ENCODE measurements at places on chromosomes 16 and 17. TPM values are rescaled to one million over a fixed set of nuclear protein-coding genes. Genes with fewer than 3 reads are reported as not detected.

DNA sequence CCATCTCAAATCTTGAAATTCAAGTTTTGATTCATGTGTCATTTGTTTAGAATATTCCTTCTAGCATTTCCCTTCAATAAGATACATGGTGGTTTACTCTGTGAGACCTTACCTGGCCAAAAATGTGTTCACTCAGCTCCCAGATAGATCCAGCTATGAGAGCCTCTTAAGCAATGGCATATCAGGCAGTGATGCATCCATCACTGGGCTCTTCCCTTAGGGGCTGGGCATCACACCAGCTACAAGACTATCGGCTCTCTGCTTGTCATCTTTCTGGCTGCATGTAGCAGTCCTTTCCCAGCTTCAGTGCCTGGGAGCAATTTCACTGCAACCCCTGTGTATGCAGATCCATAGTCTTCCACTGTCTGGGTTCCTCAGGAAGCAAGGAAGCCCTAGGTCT is 40.6 kb downstream of the GOSR1 start:
- DNase-seq: no peak

PCGF2 gene
- total RNA-seq: 26.9 TPM

DNA sequence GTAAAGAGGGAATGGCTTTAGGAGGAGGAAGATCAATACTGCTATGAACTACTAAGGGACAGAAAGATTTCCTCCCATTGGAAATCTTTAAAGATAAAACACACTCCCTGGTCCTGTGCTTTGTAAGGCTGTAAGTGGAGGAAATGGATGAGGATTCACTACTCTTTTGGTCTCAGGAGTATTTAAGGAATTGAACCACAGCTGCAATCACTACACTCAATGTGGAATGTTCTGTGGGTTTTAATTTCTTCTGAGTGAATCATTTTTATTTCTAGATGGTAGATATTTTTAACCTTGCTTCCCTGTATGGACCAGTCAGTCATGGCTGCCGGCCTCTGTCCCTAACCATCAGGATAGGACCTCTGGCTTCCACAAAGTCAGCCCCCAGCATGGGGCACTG is 65.6 kb downstream of the SDR42E1 start:
- DNase-seq: no peak

- no peak for DNase-seq
Measured at GRCh38 chr17:37791447-37792399, 46.9 kb upstream of the HNF1B start.

SP6 gene
- 14.9 TPM for total RNA-seq

DNA sequence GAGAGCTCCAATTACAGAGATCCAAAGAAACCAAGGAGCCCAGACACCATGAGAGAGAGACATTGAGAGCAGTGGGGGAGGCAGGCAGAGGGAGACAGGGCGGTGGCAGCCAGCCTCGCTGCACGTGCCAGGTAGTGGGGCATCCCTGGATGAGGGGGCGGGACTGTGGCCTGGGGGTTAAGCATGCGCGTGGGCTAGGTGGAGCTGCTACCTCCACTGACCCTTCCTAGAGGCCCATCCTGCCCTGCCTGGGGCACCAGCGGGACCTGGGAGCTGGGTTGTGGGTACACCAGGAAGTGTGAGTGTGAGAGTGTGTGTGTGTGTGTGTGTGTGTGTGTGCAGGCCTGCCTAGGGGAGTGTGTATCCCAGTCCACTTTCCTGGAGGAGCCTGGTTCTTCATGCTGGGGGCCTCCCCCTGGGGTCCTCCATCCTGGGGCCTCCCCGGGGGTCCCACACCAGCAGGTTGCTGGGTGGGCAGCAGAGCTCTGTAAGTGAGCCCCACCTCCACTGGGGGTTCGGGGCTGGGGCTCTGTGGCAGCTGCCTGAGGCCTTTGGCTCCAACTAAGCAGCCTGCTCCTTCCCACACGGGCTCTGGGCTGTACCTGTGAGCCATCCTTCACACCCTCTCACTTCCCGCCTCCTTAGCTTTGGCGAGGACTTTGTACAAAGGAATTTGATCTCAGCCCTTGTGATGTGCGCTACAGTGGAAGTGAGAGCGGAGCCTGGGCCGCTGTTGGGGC is 127.4 kb downstream of the IRF8 start:
- DNase-seq: no peak

CORO1A gene
- 7.9 TPM for total RNA-seq

DNA sequence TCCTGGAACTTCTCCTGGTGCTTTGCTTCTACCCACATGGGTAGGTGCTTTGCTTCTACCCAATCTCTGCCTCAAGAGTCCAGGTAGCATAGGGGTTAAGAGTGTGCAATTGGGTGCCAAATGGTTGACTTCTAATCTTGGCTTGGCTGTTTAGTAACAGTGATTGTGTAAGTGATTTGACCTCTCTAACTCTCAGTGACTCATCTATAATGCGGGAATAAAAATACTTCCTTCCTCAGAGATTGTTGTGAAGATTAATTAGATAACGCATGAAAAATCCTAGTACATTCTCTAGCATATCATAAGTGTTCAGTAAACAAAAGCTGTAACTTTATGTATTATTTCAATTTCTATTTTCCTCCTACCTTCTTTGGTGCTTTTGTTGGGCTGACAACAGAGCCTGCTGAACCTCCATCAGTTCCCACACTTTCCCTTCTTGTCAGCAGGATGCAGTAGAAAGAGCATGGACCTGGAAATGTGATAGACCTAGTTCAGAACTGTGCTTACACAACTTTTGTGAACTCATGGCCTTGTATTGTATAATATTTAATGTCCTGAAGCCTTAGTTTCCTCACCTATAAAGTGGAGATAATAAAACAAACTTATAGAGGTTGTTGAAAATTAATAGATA is 72.9 kb upstream of the SMIM36 start:
- peak; percentile 88 for DNase-seq

- no peak for DNase-seq
Measured at GRCh38 chr17:61599608-61600007, 8.6 kb upstream of the NACA2 start.

KRTAP16-1 gene
- total RNA-seq: not detected

DNA sequence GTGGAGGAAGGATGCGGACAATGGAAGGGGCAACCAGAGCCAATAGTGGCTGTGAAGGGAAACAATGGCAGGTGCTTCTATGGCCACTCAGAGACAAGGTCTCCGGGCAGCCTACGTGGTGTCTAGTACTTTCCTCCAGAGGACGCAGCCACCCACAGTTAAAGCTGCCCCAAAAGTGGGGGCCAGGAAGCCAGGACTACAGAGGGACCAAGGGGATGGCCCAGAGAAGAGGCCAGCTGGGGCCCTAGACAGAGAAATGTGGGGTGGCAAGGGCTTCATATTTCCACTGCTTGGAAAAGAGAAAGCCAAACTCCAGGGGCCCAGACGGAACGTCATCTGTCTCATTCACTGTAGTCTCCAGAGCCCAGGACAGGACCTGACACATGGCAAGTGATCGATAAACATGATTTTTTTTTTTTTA is 837 bp upstream of the PER1 start:
- DNase-seq: no peak

NPIPA5 gene
- total RNA-seq: 0.68 TPM

HOXB2 gene
- 0.31 TPM for total RNA-seq

GRCh38 chr16:8505327-8505991 is 84.9 kb downstream of the TMEM114 start:
- no peak for DNase-seq

GRCh38 chr17:38852771-38853291 is 690 bp downstream of the RPL23 start:
- DNase-seq: no peak

- no peak for DNase-seq
Measured at GRCh38 chr16:20441191-20441590, 10.1 kb upstream of the ACSM2A start.

DNA sequence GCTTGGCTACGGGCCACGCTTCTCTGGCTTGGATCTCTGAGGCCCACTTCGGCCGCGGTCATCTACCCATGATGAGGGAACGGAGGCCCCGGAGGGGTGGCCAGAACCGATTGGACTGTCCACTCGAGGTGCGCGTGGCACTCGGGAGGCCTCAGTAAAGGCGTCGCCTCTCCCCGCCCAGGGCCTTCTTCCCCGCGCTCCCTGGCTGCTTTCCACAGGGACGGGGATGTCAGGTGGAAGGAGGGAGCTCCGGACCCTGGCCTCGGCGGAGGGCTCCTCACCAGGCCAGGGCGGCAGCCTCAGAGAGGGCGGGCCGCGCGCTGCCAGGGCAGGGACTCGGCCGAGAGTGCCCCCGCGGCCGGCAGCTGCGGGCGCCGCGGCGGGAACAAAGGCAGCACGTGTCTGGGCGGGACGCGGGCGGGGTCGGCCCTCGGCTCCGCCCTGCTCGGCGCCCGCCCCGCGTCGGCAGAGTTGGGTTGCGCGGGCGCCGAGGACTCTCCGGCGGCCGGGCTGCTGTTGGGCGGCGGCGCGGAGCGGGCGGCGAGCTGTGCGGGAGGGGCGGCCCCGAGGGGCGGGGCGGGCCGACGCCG is 587 bp upstream of the CDK5R1 start:
- peak; percentile 74 for DNase-seq

- DNase-seq: no peak
Measured at GRCh38 chr17:72531729-72532128, 410.9 kb downstream of the SOX9 start.

GRCh38 chr17:19301274-19301951 is 61.1 kb downstream of the B9D1 start:
- no peak for DNase-seq

SLC5A11 gene
- 3.7 TPM for total RNA-seq

- no peak for DNase-seq
Measured at GRCh38 chr17:62696256-62696655, 68.8 kb downstream of the MRC2 start.

SPNS3 gene
- 15.9 TPM for total RNA-seq

DNA sequence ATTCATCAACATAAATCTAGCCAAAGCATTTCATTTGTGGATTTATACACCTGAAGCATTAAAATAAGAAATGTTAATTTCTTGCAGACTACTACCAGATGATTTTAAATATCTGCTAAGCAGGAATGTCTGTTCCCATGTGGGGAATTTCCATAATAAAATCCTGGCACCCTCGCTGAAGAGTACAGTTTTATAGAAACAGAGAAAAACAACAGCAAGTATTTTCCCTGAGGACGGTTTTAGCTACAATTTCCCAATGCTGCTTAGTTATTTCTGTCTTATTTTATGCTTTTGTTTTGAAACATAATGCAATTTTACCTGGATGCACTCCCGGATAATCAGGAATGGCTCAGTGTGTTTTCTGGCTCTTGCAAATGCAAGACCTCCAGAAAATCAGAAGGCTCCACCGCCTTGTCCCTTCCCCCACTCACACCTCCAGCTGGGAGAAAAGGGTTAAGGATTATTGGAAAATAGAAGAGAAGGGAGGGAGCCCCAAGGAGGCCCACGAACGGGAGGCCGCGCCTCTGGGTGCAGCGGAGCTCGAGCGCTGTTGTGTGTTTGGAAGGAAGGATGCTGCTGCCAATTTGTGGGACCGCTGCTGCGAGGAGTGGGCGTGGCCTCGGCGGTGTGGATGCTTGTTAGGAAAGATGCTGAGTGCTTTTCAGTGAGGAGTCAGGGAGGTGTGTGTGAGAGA is at the start of gene CNTNAP4:
Gene CNTNAP4 (plus strand): TSS at position 657 of the 694 bp plus-strand sequence. CDS start 262 bp downstream, outside the sequence.
- DNase-seq: no peak

GRCh38 chr17:47850692-47851573 is at the start of gene SP6:
SP6 (minus strand) TSS chr17:47851163; CDS start chr17:47848429, 2,734 bp downstream.
- peak; percentile 86 for DNase-seq

- DNase-seq: no peak
Measured at GRCh38 chr17:59366773-59367656, 35.6 kb downstream of the YPEL2 start.

DNA sequence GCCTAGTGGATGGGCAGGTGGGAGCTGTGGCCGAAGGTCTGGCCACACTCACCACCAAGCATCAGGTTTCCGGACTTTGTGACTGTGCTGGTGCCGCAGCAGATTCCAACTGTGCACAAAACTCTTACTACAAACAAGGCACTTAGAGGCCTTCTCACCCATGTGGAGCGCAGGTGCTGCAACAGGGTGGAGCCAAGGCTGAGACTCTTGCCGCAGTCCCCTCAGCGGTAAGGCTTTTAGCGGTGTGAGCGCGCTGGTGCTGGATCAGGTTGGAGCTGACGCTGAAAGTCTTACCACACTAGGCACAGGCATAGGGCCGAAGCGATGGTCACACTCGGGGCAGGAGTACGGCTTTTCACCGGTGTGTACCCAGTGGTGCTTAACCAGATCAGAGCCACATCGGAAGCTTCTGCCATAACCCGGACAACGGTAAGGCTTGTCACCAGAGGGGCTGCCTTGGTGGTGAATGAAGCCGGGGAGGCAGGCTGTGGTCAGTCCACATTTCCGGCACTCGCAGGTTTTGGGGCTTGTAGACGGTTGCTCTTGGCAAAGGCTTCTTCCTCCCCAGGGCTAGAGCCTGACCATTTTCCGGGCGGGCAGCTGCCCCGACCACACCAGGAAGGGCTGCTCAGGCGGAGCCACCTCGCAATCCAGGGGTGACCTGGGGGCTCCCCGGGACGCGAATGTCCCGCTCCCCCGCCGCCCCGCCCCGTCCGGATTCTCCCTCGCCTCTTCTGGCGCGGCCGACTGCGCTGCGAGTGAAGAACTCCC is 1.0 kb upstream of the ARMC5 start:
- peak; percentile 65 for DNase-seq

SPIRE2 gene
- total RNA-seq: 34.5 TPM

PRSS33 gene
- total RNA-seq: 0.23 TPM

C16orf54 gene
- total RNA-seq: not detected

- no peak for DNase-seq
Measured at GRCh38 chr16:49531931-49532840, 158.6 kb downstream of the C16orf78 start.

GRCh38 chr16:66486773-66487579 is 59.9 kb downstream of the BEAN1 start:
- peak; percentile 92 for DNase-seq

KRT20 gene
- not detected for total RNA-seq

- no peak for DNase-seq
Measured at GRCh38 chr17:55202896-55203295, 61.9 kb upstream of the HLF start.

- DNase-seq: no peak
Measured at GRCh38 chr16:19701091-19701490, 16.9 kb downstream of the KNOP1 start.

- no peak for DNase-seq
Measured at GRCh38 chr17:55368706-55369105, 52.9 kb downstream of the MMD start.

SMTNL2 gene
- not detected for total RNA-seq

GRCh38 chr17:61280338-61280737 is 119.3 kb upstream of the TBX2 start:
- DNase-seq: no peak

DNA sequence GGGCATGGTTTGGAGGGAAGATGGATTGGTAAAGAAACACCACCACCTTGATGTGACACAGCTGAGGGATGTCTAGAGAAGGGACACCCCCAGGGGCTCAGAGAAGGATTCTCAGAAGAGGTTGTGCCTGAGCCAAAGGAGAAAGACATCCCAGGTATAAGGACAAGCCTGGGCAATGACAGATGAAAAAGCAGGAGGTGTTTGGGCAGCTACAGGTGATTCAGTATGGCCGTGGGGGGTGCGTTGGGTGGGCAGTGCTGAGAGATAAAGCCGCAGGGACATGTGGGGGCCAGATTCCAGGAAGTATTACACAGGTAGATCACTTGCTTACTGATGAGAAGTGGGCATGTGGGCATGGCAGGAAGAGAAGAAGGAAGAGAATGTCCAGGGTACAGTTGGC is 7.0 kb downstream of the TMEM95 start:
- no peak for DNase-seq

All from PC-9 (cell line).